ENCODE measurements at places on chromosomes 5 and 9.

DNA sequence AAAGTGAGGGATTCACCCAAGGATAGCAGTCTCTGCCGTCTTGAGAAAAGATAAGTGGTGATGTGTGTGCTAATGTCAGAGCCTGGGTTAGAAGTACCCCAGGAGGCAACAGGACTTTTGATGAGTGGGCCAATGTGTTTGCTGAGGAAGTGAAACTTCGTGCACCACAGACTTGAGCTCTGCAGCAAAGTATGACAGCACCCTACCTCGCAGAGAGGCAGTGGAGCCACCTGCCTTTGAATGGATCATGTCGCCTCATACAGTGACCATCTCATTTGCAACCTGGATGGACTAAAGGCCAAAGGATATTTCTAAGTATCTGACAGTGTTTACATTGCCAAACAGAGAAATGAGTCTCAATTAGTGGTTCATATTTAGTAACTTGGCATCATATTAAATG, 593.9 kb upstream of the GRAMD2B start:
- DNase-seq, result no peak
- H3K4me1 ChIP-seq, result no peaks in the 10 kb centered on the region
- no peaks in the 10 kb centered on the region for H3K36me3 ChIP-seq
- H3K27me3 ChIP-seq, result no peaks in the 10 kb centered on the region
- H3K27ac ChIP-seq, result no peak overlapping the region

- no peak for DNase-seq
- H3K27me3 ChIP-seq, result no peaks in the 10 kb centered on the region
- no peaks in the 10 kb centered on the region for H3K36me3 ChIP-seq
- no peak overlapping the region for H3K4me3 ChIP-seq
- H3K4me1 ChIP-seq, result peaks cover 28% of the 10 kb centered on the region
Observed at GRCh38 chr9:114902786-114903524, 27.4 kb downstream of the TNFSF8 start.

DNA sequence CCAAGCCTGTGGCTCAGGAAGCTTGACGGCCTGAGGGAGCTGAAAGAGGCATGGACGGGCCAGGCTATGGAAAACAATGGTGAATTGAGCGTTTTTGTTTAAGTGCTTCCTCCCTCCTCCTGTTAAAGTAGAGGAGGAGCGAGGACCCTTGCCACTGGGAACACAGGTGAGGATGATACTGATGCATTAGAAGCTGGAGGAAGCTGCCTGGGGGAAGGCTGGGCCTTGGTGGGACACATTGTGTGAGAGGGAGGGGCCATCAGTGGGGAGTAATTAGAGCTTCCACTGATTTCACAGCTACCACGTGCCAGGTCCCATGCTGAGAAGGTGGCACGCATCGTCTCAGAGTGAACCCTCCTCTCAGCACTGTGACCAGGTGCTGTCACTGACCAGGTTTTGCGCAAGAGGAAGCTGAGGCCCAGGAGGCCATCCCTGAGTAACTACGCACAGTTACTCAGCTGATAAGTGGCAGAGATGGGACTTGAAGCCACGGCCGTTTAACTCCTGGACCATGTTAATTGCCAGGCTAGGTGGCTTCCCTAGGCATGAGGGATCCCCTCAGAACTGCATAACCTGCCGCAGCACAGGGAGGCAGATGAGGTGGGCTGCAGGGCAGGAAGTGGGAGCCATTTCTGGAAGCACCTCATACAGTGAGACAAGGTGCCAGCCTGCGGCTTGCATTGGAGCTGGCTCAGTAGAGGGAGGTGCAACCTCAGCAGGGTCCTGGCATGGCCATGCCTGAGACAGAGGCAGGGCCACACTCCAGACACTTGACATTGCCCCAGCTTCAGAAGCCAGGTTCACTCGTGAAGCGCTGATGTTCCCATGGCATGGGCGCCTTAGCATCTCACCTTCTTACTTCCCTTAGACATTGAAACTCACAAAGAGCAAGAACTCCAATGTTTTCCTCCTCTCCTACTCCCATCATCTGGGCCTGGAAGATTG, 195.3 kb upstream of the MVB12B start:
- no peaks in the 10 kb centered on the region for H3K27me3 ChIP-seq
- no peaks in the 10 kb centered on the region for H3K4me1 ChIP-seq
- H3K4me3 ChIP-seq, result no peak overlapping the region
- DNase-seq, result no peak
- H3K27ac ChIP-seq, result no peak overlapping the region

GRCh38 chr9:270657-271237, 56.1 kb downstream of the DOCK8 start:
- no peaks in the 10 kb centered on the region for H3K4me1 ChIP-seq
- DNase-seq, result no peak
- H3K36me3 ChIP-seq, result no peaks in the 10 kb centered on the region
- H3K27me3 ChIP-seq, result no peaks in the 10 kb centered on the region
- H3K27ac ChIP-seq, result no peak overlapping the region

- peak overlapping the region; percentile 81 for H3K27ac ChIP-seq
- peaks cover 22% of the 10 kb centered on the region for H3K4me1 ChIP-seq
- peaks cover 31% of the 10 kb centered on the region for H3K36me3 ChIP-seq
- no peak for DNase-seq
- no peak overlapping the region for H3K4me3 ChIP-seq
- no peaks in the 10 kb centered on the region for H3K27me3 ChIP-seq
Observed at GRCh38 chr9:127493592-127494303, 42.4 kb downstream of the LRSAM1 start.
